ENCODE measurements at places on chromosomes 12 and 14.

DNA sequence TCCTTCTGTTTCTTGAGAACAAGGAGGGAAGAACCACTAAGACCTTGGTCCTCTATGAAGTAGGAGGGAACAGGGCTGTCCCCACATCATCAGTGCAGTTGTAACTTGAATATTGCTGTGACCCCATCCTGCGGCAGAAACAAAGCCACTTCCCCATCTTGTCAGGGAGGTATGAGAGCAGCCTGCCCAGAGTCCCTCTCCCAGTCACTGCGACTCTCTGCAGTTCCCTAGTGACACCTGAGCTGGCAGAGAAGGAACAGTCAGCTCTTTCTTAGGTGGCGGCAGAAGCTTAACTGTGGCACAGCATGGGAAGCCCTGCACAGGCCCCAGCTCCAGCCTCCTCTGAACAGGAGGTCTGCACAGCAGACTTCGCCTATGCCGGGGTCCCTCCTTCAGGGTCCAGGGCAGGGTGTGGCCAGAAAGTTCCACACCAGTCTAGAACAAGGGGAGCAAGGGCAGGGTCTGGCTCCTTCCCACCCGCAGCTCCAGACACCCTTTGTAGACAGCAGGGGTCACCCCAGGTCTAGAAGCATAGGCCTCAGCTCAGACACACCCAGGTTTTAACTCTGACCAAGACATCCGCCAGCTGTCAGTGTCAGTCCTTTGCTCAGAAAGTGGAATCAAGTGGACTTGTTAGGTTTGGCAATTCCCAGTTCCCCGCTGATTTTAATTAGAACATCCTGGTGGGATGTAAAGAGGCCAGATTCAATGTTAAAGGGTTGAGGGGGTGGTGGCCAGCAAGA is 36.8 kb downstream of the DEGS2 start:
- no peak for DNase-seq

- DNase-seq = no peak
These were observed 139.3 kb downstream of the CALM1 start for GRCh38 chr14:90536092-90536491.

GRCh38 chr12:526089-526488 is 66.3 kb downstream of the B4GALNT3 start:
- DNase-seq = no peak

DNA sequence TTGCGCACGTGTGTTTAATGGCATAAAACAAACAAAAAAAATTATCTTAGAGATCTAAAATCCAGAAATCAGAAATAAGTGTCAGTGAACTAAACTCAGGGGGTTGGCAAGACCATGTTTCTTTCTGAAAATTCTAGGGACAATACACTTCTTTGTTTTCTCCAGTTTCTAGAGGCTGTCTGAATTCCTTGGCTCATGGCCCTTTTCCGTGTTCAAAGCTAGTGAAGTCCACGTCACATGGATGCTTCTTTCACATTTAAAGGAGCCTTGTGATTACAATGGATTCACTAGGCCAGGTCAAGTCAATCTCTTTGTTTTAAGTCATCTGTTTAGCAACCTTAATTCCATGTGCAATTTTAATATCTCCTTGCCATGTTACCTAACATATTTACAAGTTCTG is 22.4 kb downstream of the SLCO1B3 start:
- DNase-seq = no peak

GRCh38 chr12:104828015-104828414 is 130.1 kb downstream of the SLC41A2 start:
- DNase-seq = no peak

DNA sequence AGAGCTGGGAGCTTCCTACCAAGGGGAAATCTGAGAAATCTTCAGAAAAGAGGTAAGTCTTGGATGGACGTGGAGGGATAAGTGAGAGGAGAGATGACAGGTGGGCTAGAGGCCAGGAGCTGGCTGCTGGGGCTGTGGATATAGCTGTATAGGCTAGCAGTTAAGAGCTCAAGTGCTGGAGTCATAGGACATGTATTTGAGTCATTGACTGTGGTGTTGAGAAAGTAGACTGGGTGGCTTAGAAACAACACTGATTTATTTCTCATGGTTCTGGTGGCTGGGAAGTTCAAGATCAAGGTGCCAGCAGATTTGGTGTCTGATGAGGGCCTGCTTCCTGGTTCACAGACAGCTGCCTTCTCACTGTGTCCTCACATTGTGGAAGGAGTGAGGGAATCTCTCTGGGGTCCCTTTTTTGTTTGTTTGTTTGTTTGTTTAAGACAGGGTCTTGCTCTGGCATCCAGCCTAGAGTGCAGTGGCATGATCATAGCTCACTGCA is 151.1 kb upstream of the FUT8 start:
- no peak for DNase-seq

GRCh38 chr14:101108579-101109346 is 205.2 kb upstream of the RTL1 start:
- DNase-seq = peak; percentile 95

DNA sequence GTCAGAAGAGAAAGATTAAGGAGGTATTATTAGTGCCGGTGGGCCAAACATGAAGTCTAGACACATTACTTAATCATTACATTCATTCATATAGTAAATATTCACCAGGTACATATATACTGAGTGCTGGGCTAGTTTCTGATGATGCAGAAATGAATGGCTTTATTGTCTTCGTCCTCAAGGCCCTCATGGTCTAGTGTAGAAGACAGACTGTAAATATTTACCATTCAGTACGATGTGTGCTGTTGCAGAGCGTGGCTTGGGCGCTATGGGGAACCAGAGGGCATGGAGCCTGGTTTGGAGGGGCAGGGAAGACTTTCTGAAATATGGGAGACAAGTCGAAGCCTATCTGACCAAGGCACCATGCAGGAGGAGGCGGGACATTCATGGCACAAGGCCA is 37.0 kb upstream of the TCL1B start:
- DNase-seq = no peak

DNA sequence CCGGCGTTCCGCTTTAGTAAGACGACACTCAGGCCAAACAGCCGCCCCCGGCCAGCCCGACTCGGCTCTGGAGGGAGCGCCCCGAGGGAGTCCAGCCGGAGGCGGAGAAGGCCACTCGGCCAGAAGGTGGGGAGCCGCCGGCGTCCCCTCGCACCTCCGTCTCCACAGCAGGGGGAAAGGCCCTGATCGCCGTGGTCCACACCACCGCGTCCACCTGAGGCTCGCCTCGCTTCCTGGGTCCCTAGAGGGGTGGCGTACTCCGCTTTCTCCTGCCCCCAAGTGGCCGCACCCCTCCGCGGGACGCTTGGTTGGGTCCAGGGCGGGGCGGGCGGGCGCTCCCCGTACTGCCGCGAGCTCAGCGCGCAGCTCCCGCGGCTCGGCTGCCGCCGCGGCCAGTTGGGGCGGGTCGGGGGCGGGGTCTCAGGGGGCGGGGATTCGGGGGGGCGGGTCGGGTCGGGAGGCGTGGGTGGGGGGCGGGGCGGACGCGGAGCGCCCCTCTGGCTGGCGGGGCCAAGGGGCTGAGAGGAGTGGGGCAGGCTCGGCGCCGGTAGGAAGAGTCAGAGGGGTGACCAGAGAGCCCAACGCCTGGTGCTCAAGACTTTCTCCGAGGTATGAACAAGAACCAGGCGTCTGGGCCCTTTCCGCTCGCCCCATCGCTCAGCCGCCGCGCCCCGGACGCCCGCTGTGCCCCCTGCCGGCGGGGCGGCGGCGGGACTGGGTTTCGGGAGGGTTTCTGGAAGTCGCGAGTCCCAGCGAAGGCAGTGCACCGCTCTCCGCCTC is at the start of gene FRMD6:
Gene FRMD6, plus strand, starts transcription at position 523 of the 780 bp plus-strand sequence. CDS start 37,927 bp downstream, outside the sequence.
- DNase-seq = peak; percentile 92

GRCh38 chr12:81896771-81897170 is 137.6 kb upstream of the PPFIA2 start:
- DNase-seq = no peak

GRCh38 chr12:17266856-17267255 is 660.9 kb upstream of the LMO3 start:
- no peak for DNase-seq

DNA sequence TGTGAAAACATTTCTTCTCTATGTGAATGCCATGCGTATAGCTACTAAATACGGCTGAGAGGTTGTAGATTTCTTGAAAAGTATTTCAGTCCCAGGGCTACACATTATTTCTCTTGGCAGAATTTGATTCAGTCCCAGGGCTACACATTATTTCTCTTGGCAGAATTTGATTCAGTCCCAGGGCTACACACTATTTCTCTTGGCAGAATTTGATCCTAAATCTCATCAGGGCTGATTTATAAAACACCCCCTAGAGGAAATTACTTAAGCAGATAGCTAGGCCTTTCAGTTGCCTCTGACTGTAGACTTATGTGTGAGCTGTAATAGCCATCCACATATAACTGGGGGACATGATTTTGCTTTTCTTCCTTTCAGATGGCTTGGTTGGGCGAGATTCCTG is 50.4 kb downstream of the AK7 start:
- no peak for DNase-seq

- no peak for DNase-seq
These were observed 62.1 kb upstream of the ESRRB start for GRCh38 chr14:76313852-76314251.

- no peak for DNase-seq
These were observed 33.3 kb upstream of the CCND2 start for GRCh38 chr12:4240161-4240783.

DNA sequence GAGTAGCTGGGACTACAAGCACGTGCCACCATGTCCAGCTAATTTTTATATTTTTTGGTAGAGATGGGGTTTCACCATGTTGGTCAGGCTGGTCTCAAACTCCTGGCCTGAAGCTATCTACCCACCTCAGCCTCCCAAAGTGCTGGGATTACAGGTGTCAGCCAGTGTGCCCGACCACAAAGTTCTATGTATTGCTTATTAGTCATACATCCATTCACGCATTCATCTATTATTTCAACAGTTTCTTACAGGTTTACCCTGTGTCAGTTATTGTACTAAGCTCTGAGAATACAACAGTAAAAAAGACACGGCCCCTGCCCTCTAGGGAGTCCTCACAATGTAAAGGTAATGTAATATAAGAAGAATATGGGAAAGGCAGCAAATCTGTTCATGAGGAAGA is 188.9 kb upstream of the BTG1 start:
- DNase-seq = no peak

DNA sequence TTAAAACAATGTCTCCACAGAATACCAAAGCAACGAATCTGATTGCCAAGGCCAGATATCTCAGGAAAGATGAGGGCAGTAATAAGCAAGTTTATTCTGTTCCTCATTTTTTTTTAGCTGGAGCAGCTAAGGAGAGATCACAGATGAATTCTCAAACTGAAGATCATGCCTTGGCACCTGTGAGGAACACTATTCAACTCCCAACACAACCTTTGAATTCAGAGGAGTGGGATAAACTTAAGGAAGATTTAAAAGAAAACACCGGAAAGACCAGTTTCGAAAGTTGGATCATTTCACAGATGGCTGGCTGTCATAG is 994 bp downstream of the PRORP start:
- DNase-seq = no peak

DNA sequence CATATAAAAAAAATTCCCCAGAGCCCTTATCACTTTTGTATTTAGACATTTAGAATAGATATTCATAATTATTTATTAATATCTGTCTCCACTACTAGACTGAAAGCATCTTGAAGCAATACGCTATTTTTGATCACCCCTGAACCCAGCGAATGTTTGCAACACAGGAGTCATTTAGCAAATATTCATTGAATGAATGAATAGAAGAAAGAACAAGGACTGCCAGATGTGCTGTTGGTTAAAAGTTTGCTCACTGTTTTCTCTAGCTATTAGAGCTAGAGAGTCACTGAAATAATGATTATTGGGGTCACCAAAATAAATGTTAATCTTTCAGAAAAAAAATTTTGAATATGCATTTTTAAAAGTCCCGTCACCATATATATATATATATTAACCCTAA is 174.3 kb downstream of the ACSS3 start:
- DNase-seq = no peak

GRCh38 chr14:31592631-31593030 is 31.4 kb downstream of the NUBPL start:
- DNase-seq = no peak

GRCh38 chr12:125544960-125545359 is 479.7 kb downstream of the AACS start:
- DNase-seq = no peak

- DNase-seq = peak; percentile 90
These were observed at the start of the genes GATC and TRIAP1 for GRCh38 chr12:120445911-120446843. Gene GATC, plus strand, starts transcription at chr12:120446444. Its CDS starts 37 bp downstream, at chr12:120446481. Gene TRIAP1, minus strand, starts transcription at chr12:120446384. Its CDS starts 12 bp downstream, at chr12:120446372.

Data from vagina (tissue), 2 donors.